ENCODE measurements at places on chromosomes 2 and 18.

DNA sequence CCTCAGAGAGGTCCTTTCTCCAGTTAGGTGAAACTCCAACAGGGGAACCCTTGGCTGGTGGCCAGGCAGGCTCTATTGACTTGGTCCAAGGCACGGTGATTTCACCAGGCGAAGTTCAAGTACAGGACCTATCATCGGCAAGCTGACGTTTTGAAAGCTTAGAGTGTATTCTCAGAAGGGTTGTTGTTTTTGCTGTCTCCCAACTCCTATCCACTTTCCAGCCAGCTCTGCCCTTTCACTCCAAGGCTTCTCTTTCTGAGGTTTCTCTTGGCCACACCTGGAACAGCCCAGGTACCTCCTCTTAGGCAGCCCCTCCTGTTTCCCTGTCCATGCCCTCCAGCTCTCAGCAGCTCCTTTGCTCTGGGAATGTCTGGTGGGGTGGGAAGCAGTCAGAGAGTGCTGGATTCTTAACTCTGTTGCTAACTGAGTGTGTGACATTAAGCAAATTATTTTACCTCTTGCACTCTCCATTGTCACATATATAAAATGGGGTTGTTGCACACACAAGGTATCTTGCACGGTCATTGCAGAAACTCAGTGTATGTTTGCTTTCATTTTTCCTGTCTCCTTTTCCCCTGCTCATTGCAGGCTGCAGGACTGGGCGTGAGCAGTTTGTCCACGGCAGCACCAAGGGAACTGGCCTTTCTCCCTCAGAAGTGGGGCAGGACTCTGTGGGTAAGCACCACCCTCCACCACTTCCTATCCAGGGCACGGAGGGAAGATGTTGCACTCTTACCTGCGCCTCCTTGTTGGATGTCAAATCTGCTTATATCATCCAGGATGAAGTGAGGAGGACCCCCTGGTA is 30.2 kb downstream of the CAPN13 start:
- DNase-seq, result no peak

DNA sequence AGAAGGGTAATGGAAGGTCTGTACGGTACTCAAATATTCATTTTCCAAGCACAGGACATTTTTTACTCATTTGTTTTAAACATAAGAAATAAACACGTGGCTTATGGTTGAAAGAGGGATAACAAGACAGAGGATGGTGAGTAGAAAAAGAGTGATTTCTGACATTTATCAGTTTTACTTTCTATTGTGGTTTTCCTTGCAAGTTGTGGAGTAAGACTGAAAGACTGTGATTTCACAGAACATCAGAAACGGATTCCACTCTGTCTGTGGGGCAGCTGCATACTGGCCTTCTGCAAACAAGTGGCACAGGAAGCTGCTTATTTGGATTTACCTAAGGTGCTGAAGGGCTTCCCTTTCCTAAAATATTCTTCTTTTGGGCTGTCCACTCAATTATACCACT is 122.2 kb upstream of the ITGB6 start:
- no peak for DNase-seq

DNA sequence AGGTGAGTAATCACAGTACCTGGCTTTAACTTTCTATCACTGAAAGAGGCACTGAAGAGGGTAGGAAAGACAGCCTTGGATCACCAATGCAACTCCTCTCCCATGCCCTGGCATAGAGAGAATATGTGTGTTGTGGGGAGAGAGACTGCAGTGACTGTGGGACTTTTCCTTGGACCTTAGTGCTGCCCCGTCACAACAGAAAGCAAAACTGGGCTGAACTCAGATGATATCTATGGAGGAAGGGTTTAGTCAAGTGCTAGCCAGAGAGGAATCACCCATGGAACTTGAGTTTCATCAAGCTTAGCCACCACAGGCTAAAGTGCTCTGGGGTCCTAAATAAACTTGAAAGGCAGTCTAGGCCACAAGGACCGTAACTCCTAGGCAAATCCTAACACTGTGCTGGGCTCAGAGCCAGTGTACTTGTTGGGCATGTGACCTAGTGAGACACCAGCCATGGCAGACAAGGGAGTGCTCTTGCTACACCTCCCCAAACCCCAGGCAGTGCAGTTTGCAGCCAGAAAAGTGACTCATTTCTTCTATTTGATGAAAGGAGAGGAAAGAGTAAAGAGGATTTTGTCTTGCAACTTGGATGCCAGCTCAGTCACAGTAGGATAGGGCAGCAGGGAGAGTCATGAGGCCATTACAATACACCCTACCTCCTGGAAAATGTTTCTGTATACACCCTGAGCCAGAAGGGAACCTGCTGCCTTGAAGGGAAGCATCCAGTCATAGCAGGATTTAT is 105.8 kb upstream of the SPOPL start:
- no peak for DNase-seq

GRCh38 chr2:37836711-37837110 is 88.4 kb upstream of the RMDN2 start:
- no peak for DNase-seq

- DNase-seq, result no peak
Observed at GRCh38 chr2:215368493-215368809, 56.6 kb downstream of the ATIC start.

DNA sequence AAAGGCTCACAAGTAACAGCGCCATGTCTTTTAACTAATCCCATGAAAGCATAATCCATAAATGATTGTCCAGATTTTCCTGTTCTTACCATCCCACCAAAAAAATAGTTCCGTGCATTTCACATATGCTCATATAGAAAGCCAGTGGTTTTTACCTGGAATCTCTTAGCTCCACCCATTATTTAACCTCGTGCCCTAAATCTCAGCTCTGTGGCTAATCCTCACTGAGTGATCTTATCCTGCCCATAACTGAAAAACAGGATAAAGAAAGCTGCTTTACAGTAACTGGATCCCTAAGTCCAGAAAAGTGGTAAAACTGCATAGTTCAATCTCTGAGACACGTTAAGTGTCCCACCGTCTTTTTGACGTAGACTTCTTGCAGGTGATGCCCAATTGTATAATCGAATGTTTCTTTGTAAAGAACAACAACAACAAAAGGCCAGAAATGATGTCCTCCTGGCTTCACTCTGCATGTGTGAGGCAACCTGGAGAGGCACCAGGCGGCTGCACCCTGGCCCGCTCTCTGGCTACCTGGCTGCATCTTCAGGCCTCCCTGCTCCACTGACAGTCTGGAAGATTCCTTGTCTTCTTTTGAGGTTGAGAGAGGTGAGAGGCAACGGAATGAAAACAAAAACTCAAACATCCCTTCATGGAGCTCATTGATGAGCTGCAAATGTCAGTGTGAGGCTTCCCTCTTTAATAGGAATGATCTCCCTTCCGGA is 38.6 kb downstream of the FEZ2 start:
- no peak for DNase-seq

DNA sequence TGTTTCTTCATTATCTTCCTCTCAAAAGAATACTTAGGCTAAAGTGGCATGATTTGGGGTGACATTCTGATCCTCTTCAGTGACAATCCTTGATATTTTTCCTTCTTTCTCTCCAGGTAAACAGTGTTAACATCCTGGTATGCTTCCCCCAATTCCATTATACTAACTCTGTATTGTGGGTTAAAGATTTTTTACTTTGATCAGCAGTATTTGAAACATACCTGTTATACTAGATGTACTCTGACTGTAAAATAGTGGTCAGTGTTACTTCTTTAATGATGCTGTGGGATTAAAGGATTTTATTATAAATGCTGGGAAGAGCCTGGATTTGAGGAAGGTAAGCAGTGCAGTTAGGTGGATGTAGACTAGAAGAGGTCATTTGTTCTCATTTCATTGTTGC is 48.8 kb downstream of the MSH2 start:
- DNase-seq, result no peak

DNA sequence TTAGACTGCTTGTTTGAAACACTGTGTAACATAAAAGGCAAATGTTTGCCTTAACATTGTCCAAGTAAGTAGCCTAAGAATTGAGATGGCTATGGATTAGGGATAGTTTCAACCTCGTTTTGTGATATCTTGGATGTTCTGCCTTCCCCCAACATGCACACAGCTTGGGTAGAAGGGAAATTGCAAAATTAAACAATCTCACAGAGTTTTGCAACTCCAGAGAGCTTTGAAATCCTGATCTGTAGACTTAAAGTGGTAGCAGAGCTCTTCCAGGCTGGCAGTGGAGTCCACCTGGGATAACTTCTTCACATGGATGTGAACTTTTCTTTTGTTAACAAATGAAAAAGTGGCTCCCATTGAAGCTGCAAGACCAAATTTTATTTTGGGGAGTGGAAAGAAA is 59.6 kb downstream of the CHRNA1 start:
- no peak for DNase-seq

- no peak for DNase-seq
Observed at GRCh38 chr2:159635006-159635789, 18.9 kb upstream of the BAZ2B start.

DNA sequence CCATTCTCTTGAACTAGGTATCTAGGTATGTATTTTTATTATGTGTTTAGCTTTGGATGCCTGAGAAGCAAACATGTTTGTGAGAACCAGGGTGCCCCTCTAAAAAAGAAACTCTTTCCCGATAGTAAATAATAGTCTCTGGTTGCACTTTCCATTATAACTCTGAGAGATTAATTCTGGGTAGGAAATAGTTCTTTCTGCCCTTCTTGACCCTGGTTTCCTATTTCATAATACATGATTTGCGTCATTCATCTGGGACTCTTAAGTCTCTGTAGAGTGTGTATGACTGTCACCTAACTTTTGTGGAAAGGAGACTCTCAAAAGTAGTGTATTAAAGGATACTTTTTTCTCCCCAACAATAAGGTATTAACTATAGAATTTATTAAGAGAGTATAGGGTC is 31.5 kb downstream of the ACSL3 start:
- no peak for DNase-seq

GRCh38 chr18:58325494-58325893 is 281.5 kb downstream of the NEDD4L start:
- DNase-seq, result no peak

GRCh38 chr2:3488855-3489763 is 30.2 kb downstream of the ADI1 start:
- DNase-seq, result no peak
